ENCODE measurements at places on chromosomes 4 and X. TPM values are rescaled to one million over a fixed set of nuclear protein-coding genes. Genes with fewer than 3 reads are reported as not detected.

Gene COL25A1
- 1.7 TPM for total RNA-seq

Gene DCX
- not detected for total RNA-seq

Gene NWD2
- not detected for total RNA-seq

Gene SPACA5B
- total RNA-seq: not detected

Gene GASK1B
- total RNA-seq: 46.6 TPM

Gene FHDC1
- 0.88 TPM for total RNA-seq

Gene HMGN5
- total RNA-seq: 0.29 TPM

Gene RPL10
- total RNA-seq: 5,051 TPM

Gene HEPH
- total RNA-seq: 6.5 TPM

Gene L1CAM
- 1.6 TPM for total RNA-seq

Gene TMPRSS11B
- not detected for total RNA-seq

Gene BST1
- 88.9 TPM for total RNA-seq

Gene ABCD1
- 20.9 TPM for total RNA-seq
